ENCODE measurements at places on chromosomes 11 and 22.

GRCh38 chr11:85749884-85750283 lies 61.1 kb downstream of the SYTL2 start:
- DNase-seq: no peak

GRCh38 chr11:118238929-118239328 lies 13.2 kb downstream of the MPZL3 start:
- DNase-seq: no peak

- no peak for DNase-seq
These were observed 8.2 kb downstream of the REXO2 start for GRCh38 chr11:114447444-114447843.

GRCh38 chr22:46336119-46337078 lies 885 bp downstream of the TRMU start:
- DNase-seq: peak; percentile 59

GRCh38 chr11:27698872-27699241 lies 1.4 kb downstream of the BDNF start:
- DNase-seq: peak; percentile 69

GRCh38 chr11:86663291-86663690 lies 9.1 kb downstream of the ME3 start:
- no peak for DNase-seq

- DNase-seq: no peak
These were observed 16.7 kb downstream of the GDPD4 start for GRCh38 chr11:77284476-77285468.

DNA sequence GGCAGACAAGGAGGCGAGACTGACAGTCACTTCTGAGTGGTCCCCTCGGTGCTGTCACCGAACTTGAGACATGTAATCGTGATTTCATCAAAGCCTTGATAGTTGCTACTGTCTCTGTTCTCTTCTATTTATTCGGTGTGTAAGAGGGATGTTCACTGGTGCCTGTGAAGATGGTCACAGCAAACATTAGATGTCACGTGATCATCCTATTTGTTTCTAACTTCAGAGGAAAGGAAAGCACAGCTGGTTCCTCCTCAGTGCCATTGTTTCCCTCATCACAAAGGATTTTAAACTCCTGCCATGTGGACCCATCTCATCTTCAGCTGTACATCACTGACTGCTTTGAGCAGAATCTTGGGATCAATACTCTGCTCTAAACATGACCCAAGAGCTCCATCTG lies 73.1 kb upstream of the CLMP start:
- DNase-seq: no peak

DNA sequence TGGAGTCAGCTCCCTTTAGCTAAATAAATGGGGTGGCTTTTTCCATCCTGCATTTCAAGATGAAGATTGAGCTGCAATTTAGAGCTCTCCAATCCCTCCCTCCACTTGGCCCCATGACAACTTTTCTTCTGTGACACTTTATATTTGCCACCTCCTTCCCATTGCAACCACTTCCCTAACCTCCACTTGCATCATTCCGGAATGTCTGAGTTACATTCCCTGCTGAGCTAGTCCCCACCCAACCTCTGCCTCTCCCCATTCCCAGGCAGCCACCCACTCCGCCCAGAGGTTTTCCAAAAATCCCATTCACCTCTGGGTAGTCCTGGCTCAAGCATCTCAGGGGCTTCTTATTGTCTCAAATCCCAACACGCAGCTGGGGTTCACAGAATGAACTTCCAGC lies 24.7 kb downstream of the PC start:
- DNase-seq: no peak

DNA sequence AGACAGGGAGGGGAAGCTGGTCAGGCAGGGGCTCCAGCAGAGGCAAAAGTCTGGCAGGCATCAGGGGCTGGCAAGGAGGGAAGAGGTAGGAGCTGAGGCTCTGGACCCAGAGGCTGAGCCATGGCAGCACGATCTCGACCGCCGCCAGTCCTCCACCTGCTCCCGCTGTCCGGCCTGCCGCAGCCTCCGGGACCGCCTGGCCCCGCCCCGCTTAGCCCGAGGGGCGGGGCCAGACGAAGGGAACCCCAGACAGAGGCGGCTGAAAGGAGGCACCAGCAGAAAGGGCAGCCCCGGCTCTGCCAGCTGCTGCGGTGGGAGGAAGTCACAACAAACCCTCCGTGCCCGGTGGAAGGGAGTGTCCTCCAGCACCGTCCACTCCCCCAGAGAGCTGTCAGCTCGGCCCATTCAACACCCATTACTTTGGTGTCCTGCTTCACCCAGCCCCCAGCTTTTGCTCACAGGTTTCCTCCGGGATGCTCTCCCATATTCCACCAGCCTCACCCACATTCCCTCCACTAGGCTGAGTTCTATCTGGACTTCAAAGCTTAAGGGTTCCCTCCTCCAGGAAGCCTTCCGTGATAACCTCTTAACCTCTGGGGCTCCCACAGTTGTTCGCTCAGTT lies at the start of gene MFNG:
TSS of gene MFNG (minus strand) at position 161 of the 622 bp plus-strand sequence. CDS start 207 bp downstream, outside the sequence.
- DNase-seq: peak; percentile 60

GRCh38 chr11:2898366-2899079 lies 12.9 kb upstream of the CDKN1C start:
- DNase-seq: no peak

DNA sequence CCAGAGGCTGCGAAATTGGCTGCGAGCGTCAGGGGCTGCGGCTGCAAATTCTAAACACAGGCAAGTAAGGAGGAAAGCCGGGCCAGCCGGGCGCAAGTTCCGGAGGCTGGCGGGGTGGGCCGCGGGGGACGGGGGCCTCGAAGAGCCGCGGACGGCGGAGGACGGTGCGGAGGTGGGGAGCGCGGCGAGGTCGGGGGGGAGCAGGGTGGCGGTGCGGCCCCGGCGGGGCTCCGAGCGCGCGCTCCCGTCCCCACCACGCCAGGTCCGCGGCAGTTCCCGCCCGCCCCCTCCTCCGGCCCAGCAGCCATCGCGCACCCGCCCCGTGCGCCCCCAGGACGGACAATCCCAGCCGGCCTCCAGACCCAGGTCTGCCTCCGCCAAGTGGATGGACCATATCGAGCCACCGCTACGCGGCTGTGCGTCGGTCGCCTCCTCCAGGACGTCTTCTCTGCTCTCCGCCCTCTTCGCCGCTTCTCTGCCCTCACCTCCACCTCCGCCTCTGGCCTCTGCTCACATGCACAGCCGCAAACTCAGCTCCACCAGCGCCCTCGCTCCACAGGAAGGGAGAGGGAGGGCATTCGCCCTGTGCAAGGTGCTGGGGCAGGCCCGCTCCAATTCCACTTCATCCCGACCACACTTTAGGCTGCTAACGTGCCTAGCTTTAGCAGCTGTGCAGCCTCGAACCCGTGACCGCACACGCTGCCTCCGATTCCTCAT lies 7.2 kb downstream of the ELFN2 start:
- no peak for DNase-seq

- no peak for DNase-seq
These were observed 69.1 kb upstream of the WNT11 start for GRCh38 chr11:76275446-76275845.

DNA sequence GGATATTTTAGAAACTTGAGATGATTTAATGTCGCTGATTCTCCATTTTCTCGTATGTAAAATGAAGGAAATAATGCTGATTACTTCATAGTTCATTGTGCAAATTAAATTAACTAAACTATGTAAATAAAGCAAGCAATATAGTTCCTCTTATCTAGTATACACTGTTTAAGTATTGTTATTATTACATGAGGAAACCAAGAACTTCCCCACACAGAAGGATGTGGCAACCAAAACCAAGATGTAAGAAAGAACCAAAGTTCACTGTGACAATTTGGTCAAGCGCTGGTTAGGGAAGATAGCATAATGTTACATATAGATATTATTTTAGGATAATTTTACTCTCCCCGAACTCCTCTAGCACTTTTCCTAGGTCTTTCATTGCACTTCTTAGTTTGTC lies 103.2 kb downstream of the XKR3 start:
- no peak for DNase-seq

GRCh38 chr11:5507933-5508305 lies 1.8 kb downstream of the UBQLN3 start:
- no peak for DNase-seq

DNA sequence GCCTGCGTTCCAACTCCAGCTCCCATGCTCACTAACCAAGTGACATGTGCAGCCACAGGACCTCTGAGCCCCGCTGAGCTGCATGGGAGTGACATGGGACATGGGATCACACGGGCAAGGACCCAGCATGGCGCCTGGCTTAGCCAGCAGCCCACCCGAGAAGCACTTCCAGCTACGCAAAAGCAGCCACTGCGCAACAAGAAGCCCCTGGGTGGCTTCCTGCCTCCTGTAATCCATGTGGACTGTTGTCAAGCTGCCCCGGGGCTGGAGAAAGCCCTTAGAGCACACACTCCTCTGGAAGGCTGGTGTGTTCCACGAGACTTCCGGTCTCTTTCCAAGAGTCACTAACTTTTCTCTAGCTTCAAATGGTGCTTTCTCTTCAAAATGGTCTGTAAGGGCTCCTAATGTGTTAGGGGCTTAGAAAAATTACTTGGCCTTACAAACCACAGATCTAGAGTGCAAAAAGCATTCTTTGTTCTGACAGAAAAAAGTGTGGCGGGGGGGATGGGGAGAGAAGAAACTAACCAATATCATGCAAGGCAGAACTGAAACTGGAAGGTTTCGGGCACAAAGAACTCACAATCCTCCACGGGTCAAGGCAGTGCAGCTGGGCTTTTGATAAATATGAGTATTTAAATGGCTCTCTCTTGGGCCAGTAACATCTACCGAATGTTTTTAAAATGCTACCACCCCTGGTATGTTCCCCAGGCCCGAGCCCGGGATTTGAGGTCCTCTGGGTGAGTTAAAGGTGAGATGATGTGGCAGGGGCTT lies 5.5 kb downstream of the C11orf24 start:
- peak; percentile 31 for DNase-seq

DNA sequence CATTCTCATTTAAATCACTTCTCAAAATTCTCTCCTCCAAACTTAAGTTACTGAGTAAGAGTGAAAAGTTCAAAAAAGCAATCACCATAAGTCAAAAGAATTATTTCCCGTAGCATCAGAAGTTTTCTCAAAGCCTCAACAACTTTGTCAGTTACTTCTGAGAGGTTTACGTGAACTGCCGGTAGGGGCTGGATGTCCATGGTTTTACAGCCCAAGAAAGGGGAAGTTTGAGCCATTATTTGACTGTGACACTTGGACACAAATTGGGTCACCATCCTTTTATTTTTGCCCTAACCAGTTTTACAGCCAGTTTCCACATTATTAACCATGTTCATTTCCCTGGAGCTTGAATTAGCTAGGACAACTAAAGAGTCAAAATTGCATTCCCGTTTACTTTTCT lies 7.5 kb downstream of the POU2AF3 start:
- no peak for DNase-seq

DNA sequence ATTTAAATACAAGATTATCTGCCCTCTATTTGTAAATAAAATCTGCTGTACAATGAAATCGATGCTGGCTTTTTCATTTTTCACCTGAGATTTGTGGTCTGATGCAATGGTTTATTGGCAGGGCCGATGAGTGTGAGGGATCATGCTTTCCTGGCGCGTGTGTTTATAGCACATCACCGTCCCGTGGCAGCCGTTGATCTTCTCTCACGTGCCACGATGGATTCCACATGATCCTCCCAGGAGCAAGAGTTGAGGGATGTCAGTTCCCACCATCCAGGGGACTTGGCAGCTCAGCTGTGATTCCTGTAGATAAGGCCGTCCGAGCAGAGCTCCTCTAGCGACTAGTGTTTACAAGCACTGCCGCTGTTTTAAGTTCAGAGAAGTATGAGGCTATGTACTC lies 213.7 kb downstream of the TBC1D22A start:
- DNase-seq: no peak
